ENCODE measurements at places on chromosomes 3 and 15. TPM values are rescaled to one million over a fixed set of nuclear protein-coding genes. Genes with fewer than 3 reads are reported as not detected.

GRCh38 chr3:119562307-119562961, 3.0 kb upstream of the CD80 start:
- DNase-seq, result no peak

DNA sequence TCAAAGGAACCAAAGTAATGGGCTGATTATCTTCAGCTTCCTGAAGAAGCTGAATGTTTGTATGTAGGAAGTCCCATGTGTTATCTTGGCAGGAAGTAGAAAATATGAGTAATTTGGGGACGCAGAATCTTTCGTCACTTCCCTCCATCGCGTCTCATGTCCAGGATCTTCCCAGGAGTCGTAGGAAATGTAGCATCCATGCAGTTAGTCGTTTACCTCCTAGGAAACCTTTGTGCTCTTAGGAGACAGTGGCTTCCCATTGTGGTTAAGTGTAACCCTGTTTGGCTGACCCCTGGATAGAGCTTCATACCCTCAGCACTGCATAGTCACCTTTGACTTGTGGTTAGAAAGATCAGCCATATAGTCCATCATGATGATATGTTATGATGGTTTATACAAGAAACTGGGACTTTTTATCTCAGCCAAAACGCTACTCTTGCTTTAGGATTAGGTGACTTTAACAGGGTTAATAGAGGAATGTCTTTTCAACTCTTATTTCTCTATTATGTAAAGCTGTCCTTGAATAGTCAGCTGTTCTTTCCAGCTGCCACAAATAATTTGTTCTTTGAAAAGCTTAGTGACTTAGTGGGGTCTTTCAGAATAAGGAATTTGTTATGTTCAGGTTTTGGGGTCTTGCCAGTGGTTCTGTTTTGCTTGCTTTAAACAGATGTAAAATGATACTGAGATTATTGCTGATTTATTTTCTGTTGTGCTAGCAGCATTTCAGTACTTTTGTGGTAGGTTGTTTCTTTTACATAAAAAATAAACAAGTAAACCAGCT, 92.2 kb downstream of the KLHL25 start:
- DNase-seq, result no peak

The PRR20G gene
- total RNA-seq, result not detected

DNA sequence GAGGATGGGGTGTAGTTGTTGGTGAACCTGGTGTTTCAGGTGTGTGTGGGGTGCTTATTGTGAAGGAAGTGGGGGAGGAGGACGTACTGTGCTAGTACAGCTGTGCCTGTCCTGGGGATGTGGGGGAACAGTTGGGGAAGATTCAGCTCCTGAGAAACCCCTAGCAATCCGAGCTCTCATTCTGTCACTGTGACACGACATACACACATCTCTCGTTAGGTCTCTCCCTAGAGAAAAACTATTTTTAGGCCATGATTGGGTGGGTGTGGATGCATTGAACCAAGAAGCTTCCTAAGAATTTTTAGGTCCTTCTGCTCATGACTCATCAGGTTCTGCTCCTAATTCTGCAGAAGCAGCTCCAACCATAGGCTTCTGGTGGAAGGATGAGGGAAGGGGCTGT, 54.3 kb downstream of the SLC30A4 start:
- no peak for DNase-seq

DNA sequence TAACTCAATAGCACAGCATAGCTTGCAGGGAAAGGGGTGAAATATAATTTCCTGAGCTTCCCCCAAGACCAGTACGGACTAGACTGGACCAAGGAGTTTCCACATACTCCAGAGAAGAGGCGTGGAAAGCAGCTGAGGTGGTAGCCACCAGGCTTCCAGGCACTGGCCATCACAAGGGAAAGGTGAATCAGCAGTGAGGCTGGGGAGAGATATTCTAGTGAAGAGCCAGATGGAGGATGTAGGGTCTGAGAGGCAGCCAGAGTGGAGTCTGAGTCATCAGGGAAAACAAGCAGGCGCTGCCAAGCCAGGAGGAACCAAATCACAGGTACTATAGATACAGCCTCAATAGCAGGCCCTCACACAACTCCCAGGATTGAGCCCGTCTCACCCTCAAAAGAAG, 9.6 kb upstream of the RASA2 start:
- peak; percentile 68 for DNase-seq

DNA sequence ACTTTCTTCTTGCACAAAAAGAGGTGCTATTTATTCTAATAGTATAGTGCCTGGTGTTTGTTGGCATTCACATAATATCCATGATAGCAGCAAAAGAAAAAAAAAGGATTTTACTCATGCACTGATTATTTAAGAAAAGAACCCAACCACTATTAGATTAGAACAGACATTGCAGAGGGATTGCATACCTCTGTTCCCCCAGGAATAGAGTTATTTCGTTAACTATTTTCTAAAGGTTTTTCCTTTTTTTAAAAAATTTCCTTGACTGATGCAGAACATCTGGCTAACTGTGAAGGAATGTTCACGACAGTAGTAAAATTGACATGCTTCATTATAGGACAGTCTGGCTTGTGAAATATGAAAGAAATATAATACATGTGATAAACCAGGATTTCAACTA, 136.6 kb upstream of the PTX3 start:
- no peak for DNase-seq

DNA sequence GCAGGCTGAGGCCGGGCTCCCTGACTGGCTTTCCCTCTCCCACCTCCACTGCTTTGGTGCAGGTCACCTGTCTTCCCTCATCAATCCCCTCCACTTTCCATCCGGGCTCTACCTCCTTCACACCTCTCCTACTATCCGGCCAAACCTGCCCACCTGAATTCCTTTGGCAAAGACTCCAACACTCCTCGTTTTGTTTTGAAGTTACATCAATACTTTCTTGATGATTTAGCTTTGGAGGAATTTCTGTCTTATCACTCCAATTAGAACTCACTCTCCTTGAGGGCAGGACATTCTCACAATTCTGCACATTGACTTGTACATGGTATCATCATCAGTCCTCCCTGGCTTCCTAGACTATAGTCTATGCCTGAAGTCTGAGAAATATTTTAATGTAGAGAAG, 20.4 kb downstream of the LDHAL6B start:
- DNase-seq, result no peak

GRCh38 chr3:120357807-120358206, 8.7 kb upstream of the LRRC58 start:
- DNase-seq, result no peak

GRCh38 chr15:67607959-67608637, 65.6 kb downstream of the MAP2K5 start:
- DNase-seq, result no peak

GRCh38 chr15:27673766-27674445, 425.2 kb downstream of the OCA2 start:
- no peak for DNase-seq

DNA sequence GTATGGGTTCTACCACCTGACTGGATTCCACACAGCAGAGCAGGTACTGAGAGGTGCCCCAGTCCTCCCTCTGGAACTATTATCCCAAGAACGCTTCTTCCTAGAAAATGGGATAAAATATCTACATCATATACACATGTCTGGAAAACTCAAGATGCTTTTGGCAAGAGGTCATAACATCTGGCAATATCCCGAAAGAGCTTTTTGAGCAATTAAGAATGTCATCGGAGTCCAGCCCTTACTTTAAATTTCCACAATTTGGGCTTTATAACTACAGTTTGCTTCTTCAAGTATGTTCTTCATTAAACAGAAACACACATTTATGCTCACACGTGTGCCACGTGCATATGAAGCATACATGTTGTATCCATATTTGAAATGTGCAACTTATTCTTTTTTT, 365.9 kb upstream of the THBS1 start:
- DNase-seq, result no peak

The CLRN1 gene
- total RNA-seq, result not detected

DNA sequence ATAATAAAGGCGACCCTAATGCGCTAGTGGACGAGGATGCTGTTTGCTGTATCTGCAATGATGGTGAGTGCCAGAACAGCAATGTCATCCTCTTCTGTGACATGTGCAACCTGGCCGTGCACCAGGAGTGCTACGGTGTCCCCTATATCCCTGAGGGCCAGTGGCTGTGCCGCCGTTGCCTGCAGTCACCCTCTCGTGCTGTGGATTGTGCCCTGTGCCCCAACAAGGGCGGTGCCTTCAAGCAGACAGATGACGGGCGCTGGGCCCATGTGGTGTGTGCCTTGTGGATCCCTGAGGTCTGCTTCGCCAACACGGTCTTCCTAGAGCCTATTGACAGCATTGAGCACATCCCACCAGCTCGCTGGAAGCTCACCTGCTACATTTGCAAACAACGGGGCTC, 7.6 kb downstream of the BRPF1 start:
- no peak for DNase-seq

- no peak for DNase-seq
Measured at GRCh38 chr3:141129541-141130011, 78.4 kb downstream of the SPSB4 start.

GRCh38 chr3:72786668-72787067, 61.6 kb downstream of the SHQ1 start:
- no peak for DNase-seq

DNA sequence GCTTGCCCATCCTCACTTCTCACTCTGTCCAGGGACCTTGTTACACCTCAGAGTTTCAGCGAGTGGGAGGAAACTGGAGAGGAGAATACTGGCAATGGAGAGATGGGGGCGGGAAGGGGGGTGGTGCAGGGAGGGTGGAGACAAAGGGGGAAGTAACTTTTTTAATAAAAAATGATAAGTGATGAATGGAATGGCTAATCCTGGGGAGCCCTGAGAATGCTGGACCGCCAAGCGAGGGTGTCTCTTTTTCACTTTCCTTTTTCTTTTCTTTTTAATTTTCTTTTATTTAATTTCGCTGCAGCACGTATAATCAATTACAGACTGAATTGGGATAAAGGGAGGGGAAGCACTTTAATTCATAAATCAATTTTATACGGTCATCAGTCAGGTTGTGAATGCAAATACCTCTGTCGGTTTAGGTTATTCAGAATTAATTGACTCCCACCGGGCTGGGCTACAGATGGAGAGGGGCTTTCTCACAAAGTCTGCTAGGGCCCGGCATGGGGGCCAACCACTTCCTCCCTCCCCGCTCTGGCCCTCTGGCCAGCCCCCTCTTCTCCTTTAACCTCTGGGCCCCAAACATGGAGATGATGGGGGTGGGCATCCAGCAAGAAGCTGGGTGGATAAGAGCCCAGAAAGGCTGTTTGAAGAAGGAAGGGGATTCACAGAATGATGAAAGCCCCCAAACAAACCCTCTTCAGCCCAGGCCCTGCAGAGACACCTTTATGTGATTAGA, 106.8 kb upstream of the BOC start:
- no peak for DNase-seq

- no peak for DNase-seq
Measured at GRCh38 chr3:39011191-39011736, 40.5 kb downstream of the SCN11A start.

DNA sequence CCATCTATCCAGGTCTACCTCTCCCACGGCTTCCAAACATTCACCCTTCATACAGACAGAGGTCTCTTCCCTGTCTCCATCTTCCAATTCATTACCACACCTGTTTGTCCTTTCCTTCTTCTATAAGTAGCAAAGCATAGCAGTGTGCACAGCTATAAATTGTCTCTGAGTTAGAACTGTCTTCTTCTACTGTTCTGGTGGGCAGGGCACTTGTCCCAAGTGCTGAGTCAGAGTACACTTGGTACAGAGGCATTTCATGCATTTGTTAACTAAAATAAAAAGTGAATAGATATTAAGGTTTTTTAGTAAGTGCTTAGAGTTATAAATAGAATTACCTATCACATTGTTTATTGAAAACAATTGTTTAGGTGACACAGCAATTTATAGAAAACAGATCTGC, 150.1 kb upstream of the CCDC54 start:
- DNase-seq, result no peak

The GOLGA6C gene
- total RNA-seq, result not detected
